HCT116 (cell line): ENCODE measurements at places on chromosomes 5 and 9. TPM values are rescaled to one million over a fixed set of nuclear protein-coding genes. Genes with fewer than 3 reads are reported as not detected.
A peak's percentile ranks its signal among the peaks of the same experiment; 100 is the strongest.

- no peak overlapping the region for H3K4me3 ChIP-seq
- H3K27me3 ChIP-seq: no peaks in the 10 kb centered on the region
- no peaks in the 10 kb centered on the region for H3K36me3 ChIP-seq
- no peak overlapping the region for H3K27ac ChIP-seq
- DNase-seq: no peak
These were observed 9.9 kb upstream of the SPARC start for GRCh38 chr5:151696470-151697061.

Gene AGXT2
- not detected for total RNA-seq

DNA sequence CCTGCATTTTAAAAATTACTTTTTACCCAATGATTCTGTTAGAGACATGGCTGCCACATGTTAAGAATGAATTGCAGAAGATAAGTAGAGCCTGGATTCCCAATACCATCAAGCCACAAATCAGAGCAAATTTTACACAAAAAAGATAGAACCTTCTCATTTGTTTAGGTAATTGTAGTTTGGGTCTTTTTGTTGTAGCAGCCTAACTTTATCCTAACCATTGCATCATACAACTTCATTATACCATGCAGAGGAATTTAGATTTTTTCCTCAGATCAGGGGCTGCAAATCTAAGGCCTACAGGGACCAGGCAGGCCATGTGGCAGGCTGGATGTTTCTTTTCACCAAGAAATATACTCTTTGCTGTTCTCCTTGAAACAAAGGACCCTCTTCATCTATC lies 34.6 kb downstream of the NKX2-5 start:
- no peak overlapping the region for H3K27ac ChIP-seq
- peaks cover 3% of the 10 kb centered on the region; the same call in 1 of the 2 replicates for H3K27me3 ChIP-seq
- peaks cover 22% of the 10 kb centered on the region for H3K4me1 ChIP-seq
- DNase-seq: no peak
- H3K36me3 ChIP-seq: no peaks in the 10 kb centered on the region

GRCh38 chr9:70290626-70291025 lies 31.8 kb downstream of the SMC5 start:
- DNase-seq: no peak
- no peaks in the 10 kb centered on the region for H3K4me1 ChIP-seq
- no peak overlapping the region for H3K4me3 ChIP-seq
- H3K36me3 ChIP-seq: peaks cover 13% of the 10 kb centered on the region
- H3K27me3 ChIP-seq: no peaks in the 10 kb centered on the region

- H3K4me1 ChIP-seq: no peaks in the 10 kb centered on the region; the same call in 1 of the 2 replicates
- H3K4me3 ChIP-seq: no peak overlapping the region
- H3K36me3 ChIP-seq: no peaks in the 10 kb centered on the region
- no peak for DNase-seq
These were observed 6.2 kb downstream of the SLC6A18 start for GRCh38 chr5:1231354-1231905.

- no peak overlapping the region for H3K4me3 ChIP-seq
- H3K4me1 ChIP-seq: no peaks in the 10 kb centered on the region
- peaks cover 80% of the 10 kb centered on the region for H3K27me3 ChIP-seq
- H3K36me3 ChIP-seq: no peaks in the 10 kb centered on the region
- DNase-seq: no peak
These were observed 129.0 kb downstream of the PAPPA start for GRCh38 chr9:116282597-116282996.

DNA sequence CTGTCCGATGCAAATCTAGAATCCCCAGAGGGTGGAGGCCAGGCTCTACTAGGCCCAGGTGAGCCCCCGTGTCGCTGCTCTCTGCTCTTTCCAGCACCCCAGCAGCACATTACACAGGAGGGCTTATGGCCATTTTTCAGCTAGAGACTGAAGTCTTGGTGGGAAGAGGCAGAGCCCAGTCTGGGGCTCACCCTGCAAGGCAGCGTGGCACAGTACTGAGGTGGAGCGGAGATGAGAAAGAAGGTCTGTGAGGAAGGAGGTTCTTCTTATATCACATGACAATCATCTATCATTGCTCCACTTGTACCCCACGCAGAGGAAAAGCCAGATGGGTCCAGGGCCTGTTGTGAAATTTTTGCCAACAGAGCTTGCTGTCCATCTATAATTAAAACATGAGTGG lies 10.0 kb upstream of the KIF12 start:
- H3K4me3 ChIP-seq: no peak overlapping the region
- no peak for DNase-seq
- H3K4me1 ChIP-seq: no peaks in the 10 kb centered on the region
- no peak overlapping the region for H3K27ac ChIP-seq
- H3K27me3 ChIP-seq: 0 out of 2 replicates have a peak, but pooled peaks cover 7% of the 10 kb centered on the region

GRCh38 chr5:179818746-179819295 lies 1.9 kb upstream of the SQSTM1 start:
- no peaks in the 10 kb centered on the region for H3K27me3 ChIP-seq
- H3K36me3 ChIP-seq: peaks cover 29% of the 10 kb centered on the region; the same call in 1 of the 2 replicates
- peak; percentile 72 for DNase-seq
- H3K4me3 ChIP-seq: peak overlapping the region; percentile 51

- no peak overlapping the region for H3K27ac ChIP-seq
- no peaks in the 10 kb centered on the region for H3K27me3 ChIP-seq
- DNase-seq: no peak
- no peak overlapping the region for H3K4me3 ChIP-seq
- no peaks in the 10 kb centered on the region for H3K36me3 ChIP-seq
These were observed 70.3 kb downstream of the SH3RF2 start for GRCh38 chr5:146006470-146007190.

Gene IL13
- total RNA-seq: not detected

Gene CNTFR
- not detected for total RNA-seq

GRCh38 chr9:121217609-121218292 lies 16.1 kb upstream of the RAB14 start:
- H3K4me1 ChIP-seq: no peaks in the 10 kb centered on the region
- no peak overlapping the region for H3K4me3 ChIP-seq
- no peaks in the 10 kb centered on the region for H3K27me3 ChIP-seq
- no peak overlapping the region for H3K27ac ChIP-seq
- DNase-seq: no peak
- no peaks in the 10 kb centered on the region for H3K36me3 ChIP-seq

- H3K27me3 ChIP-seq: no peaks in the 10 kb centered on the region
- no peak for DNase-seq
- no peak overlapping the region for H3K4me3 ChIP-seq
These were observed 58.8 kb downstream of the SH3PXD2B start for GRCh38 chr5:172395483-172395882.

DNA sequence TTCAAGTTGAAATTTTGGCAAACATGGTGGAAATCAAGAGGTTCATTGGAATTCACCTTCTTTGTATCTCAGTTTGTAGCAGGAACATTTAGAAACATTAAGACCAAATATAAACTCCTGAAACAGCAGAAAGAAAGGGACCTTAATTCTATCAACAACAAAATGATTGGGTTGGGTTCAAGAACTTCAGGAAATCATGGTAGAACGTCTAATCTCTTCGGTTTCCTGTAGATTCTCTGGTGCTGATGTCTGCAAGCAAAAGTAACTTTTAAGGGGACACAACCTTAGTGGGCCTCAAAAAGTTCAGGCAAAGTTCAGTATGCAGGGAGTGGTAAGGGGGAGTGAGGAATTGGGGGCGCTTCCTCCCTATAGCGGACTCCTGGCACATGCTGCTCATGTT lies 3.4 kb downstream of the IL33 start:
- H3K27ac ChIP-seq: no peak overlapping the region
- H3K4me1 ChIP-seq: no peaks in the 10 kb centered on the region
- H3K27me3 ChIP-seq: no peaks in the 10 kb centered on the region

DNA sequence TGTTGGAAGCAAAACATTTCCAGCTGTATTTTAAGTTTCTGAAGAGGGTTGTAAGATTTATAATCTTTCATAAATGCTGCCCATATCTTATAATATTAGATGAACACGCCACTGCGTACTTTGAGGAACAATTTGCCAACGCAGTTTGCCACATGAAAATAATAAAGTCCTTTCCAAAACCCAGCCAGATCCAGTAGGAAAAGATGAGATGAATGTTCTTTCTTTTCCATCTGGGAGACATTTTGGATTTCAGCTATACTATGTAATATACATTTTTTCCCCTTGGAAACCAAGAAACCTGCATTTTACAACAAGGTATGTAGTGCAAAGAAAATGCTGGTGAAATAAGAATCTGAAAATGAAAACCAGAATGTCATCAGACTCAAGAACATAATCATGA lies 125.4 kb downstream of the NFIB start:
- no peaks in the 10 kb centered on the region for H3K27me3 ChIP-seq
- H3K27ac ChIP-seq: no peak overlapping the region
- no peaks in the 10 kb centered on the region for H3K36me3 ChIP-seq
- H3K4me1 ChIP-seq: no peaks in the 10 kb centered on the region

DNA sequence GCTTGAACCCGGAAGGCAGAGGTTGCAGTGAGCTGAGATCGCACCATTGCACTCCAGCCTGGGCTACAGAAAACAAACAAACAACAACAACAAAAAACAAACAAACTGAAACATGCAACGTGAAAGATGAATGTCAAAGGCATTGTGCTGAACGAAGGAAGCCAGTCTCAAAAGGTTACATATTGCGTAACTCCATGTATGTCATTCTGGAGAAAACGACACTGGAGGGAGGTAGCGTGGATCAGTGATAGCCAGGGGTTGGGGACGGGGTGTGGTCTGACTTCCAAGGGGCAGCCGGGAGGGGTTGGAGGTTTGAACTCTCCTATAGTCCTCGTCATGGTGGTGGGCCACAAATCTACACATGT lies 12.1 kb upstream of the WDR5 start:
- H3K27ac ChIP-seq: no peak overlapping the region
- no peak for DNase-seq
- H3K4me1 ChIP-seq: no peaks in the 10 kb centered on the region
- no peaks in the 10 kb centered on the region for H3K27me3 ChIP-seq

Gene RASEF
- total RNA-seq: 0.12 TPM

DNA sequence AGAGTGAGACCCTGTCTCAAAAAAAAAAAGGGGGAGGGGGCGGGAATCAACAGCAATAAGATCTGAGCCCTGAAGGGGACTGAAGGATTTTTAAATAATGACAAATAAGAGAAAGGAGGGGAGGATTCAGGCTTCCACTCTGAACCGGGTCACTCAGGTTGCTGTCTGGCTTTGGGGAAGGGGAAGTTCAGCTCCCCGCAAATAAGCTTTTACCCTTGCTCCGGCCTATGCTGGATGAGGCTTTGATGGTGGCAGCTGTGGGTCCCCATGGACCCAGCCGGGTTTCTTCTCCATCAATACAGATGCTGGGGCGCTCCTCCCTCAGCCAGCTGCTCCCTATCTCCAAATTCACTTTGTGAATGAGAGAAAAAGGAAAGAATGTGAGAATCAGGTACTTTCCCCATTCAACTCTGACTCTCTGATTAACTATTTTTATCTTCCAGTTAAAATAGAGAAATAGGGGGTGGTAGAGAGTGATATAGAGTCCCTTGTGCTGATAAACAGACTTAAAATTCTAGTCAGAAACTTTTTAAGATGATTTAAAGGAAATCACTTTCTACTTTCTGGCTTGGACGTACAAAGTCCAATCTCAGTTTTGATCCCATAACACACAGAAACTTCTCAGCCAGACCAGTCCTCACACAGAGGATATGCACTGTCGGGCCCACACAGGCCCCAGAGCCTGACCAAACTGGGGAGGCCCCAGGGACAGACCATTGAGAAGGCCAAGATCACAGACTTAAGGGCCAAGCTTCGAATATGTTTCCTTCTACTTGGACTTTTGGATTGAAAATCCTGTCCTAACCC lies 39.6 kb downstream of the C5orf15 start:
- H3K36me3 ChIP-seq: no peaks in the 10 kb centered on the region
- DNase-seq: no peak
- no peaks in the 10 kb centered on the region for H3K4me1 ChIP-seq
- no peak overlapping the region for H3K4me3 ChIP-seq
- H3K27me3 ChIP-seq: peaks cover 12% of the 10 kb centered on the region
- no peak overlapping the region for H3K27ac ChIP-seq

Gene ANKRD34B
- not detected for total RNA-seq

DNA sequence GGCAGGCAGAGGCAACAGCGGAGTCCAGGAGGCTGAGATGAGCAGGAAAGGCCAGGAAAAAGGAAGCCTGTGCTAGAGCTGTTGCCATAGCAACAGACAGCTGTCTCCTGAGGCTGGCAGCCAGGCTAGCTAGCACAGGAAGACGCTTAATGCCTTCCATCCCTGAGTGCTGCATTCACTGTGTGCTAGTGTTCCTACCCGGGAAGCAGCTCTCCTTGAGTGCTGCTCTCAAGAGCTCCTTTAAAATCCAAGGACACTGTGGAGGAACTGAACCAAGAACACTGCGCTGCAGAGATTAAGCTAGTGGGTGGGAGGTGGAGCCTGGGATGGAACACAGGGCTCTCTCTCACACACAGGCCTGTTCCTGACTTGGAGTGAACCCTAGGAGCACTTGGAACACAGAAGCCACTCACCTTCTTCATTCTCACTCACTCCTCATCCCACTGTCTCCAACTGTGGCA lies 53.5 kb upstream of the IL7R start:
- H3K4me1 ChIP-seq: no peaks in the 10 kb centered on the region
- no peaks in the 10 kb centered on the region for H3K27me3 ChIP-seq
- no peak for DNase-seq
- H3K27ac ChIP-seq: no peak overlapping the region
- no peak overlapping the region for H3K4me3 ChIP-seq

DNA sequence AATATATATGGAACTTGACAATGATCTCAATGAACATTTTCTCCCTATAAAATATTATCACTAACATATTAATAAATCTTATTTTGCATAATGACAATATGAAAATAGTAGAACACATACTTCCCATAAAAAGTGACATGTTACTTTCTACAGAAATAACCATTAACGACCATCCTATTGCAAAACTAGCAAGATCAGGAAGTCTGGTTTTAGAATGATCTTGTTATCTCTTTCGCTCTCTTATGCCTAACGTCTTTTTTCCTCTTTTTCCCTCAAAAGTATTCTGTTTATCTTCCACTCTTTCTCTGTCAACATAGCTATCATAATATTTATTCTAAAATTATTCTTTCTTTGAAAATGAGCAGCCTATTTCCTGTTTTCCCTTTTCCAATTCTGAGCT lies 21.6 kb upstream of the C5orf46 start:
- no peaks in the 10 kb centered on the region for H3K4me1 ChIP-seq
- no peak overlapping the region for H3K27ac ChIP-seq
- 0 out of 2 replicates have a peak, but pooled peaks cover 8% of the 10 kb centered on the region for H3K27me3 ChIP-seq
- H3K36me3 ChIP-seq: no peaks in the 10 kb centered on the region
- DNase-seq: no peak

Gene RAB14
- total RNA-seq: 63.1 TPM

Gene BICD2
- 23.4 TPM for total RNA-seq

- H3K36me3 ChIP-seq: no peaks in the 10 kb centered on the region
- peaks cover 46% of the 10 kb centered on the region for H3K4me1 ChIP-seq
- DNase-seq: no peak
- H3K27ac ChIP-seq: peak overlapping the region; percentile 89
- no peaks in the 10 kb centered on the region for H3K27me3 ChIP-seq
- H3K4me3 ChIP-seq: peak overlapping the region; percentile 74
These were observed 447 bp downstream of the CRAT start for GRCh38 chr9:129109952-129110739.

Gene INSL4
- total RNA-seq: not detected

- DNase-seq: no peak
- H3K4me1 ChIP-seq: peaks cover 9% of the 10 kb centered on the region
- no peaks in the 10 kb centered on the region for H3K36me3 ChIP-seq
These were observed 77.1 kb downstream of the PPARGC1B start for GRCh38 chr5:149807176-149807575.

- no peaks in the 10 kb centered on the region for H3K4me1 ChIP-seq
- H3K36me3 ChIP-seq: no peaks in the 10 kb centered on the region
These were observed 368.7 kb downstream of the BNC2 start for GRCh38 chr9:16501726-16502125.
